ENCODE measurements at places on chromosomes 3 and 15.

DNA sequence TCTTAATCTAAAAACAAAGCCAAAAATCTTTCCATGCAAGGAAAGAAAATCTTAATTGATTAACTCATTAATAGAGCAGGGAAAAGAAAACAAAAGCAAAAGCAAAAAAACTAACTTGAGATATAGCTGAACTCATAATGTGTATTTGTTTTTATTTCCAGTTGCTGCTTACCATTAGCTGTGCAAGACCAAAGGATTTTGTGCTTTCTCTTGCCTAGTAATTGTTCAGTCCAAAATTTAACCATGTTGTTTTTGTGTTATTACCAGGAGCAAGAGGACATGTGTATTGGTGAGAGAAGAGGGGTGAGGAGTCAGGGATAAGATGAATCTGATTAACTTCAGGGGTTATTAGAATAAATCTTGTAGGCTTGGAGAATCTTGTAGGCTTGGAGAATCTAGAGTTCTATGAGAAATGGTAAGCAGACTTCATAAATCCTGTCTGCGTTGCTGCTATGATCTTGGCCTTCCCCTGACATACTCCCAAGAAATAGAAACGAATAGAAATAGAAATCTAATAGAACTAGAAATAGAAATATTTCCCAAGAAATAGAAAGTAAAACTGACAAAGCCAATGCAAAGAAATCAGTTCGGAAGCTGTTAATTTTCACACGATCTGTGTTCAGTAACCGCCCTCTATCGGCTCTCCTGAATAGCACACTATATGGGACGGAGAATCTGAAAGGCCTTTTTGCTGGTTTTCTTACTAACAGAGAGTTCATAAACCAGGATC lies 72.6 kb upstream of the TNFSF10 start:
- no peak for DNase-seq

GRCh38 chr15:78103406-78104118 lies 11.2 kb downstream of the SH2D7 start:
- DNase-seq = peak; percentile 29

DNA sequence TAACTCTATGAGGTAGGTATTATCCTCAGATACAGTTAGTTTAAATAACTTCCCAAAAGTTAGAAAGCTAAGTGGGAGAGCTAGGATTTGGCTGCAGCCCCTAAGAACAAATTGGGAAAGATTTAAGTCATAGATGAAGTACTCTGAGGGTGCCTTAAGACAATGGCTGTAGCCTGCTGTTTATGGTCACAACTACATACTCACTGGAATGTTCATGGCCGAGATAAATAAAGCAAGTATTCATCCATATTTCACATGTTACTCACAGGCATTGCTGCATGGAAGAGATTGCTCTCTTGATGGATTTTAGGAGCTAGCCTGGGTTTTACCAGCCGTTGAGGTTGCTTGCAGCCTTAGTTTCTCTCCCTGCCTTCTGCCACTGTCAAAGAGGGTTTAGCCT lies 145.0 kb downstream of the CMSS1 start:
- DNase-seq = no peak

- no peak for DNase-seq
Measured at GRCh38 chr3:156661155-156661554, 13.2 kb upstream of the TIPARP start.

- DNase-seq = no peak
Measured at GRCh38 chr15:100809151-100809550, 70.5 kb upstream of the ALDH1A3 start.

DNA sequence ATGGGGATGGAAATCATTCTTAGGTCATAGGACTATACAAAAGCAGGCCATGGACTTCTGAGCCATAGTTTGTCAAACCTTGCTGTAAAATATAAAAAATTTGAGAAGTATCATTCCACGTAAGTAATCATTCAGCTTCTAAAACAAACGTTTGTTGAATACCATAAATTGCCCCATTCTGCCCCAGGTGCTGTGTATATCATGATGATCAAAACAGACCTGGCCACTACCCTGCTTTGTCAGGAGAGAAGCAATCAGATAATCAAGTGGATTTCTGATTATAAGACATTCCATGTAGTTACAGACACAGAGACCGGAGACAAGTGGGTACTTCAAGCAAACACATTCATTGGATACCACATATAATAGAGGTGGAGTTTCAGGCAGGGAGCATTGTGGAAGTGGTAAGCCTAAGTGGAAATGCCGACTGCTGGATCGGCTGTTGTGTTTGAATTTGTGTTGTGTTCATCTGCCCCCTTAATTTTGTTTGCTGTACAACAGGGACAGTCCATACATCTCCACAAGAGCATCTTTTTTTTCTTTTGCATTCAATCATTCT lies 61.7 kb downstream of the TGFBR2 start:
- no peak for DNase-seq

GRCh38 chr3:193240850-193241706 lies at the start of gene PLAAT1:
Gene PLAAT1, plus strand, starts transcription at chr3:193241222. Its CDS starts 14,429 bp downstream, at chr3:193255651.
- DNase-seq = no peak

Data from stimulated activated CD8-positive, alpha-beta memory T cell treated with anti-CD3 and anti-CD28 coated beads, Interleukin-4, amount 100 ng/mL, for 1 hour (primary cell).